Heart right ventricle (tissue), 16 donors: ENCODE measurements at places on chromosomes 4 and X. TPM values are rescaled to one million over a fixed set of nuclear protein-coding genes. Genes with fewer than 3 reads are reported as not detected.

The ZCCHC4 gene
- polyA plus RNA-seq, result 10.9 TPM

The MOSPD2 gene
- 2.7 TPM for polyA plus RNA-seq

The FAM47E gene
- polyA plus RNA-seq, result 0.68 TPM

The IL13RA2 gene
- polyA plus RNA-seq, result 0.37 TPM

The GPRASP1 gene
- 7.4 TPM for polyA plus RNA-seq

The NLGN3 gene
- polyA plus RNA-seq, result 0.51 TPM

The ANXA10 gene
- not detected for polyA plus RNA-seq

The UGT8 gene
- polyA plus RNA-seq, result not detected

The ZAR1 gene
- polyA plus RNA-seq, result not detected

The ASB12 gene
- 0.51 TPM for polyA plus RNA-seq

The RAB9B gene
- 5.6 TPM for polyA plus RNA-seq

The AR gene
- 3.0 TPM for polyA plus RNA-seq

The MBTPS2 gene
- 2.0 TPM for polyA plus RNA-seq

The TMPRSS11E gene
- polyA plus RNA-seq, result not detected

The MAGEA2B gene
- polyA plus RNA-seq, result not detected

The MGAT4D gene
- not detected for polyA plus RNA-seq

The CDS1 gene
- polyA plus RNA-seq, result 0.66 TPM

The FAM184B gene
- polyA plus RNA-seq, result 0.07 TPM

The COL25A1 gene
- 0.37 TPM for polyA plus RNA-seq

The CENPVL1 gene
- polyA plus RNA-seq, result not detected

The TCEAL2 gene
- polyA plus RNA-seq, result 0.80 TPM

The RAB39B gene
- 0.22 TPM for polyA plus RNA-seq

The HS6ST2 gene
- polyA plus RNA-seq, result not detected

The MID1 gene
- polyA plus RNA-seq, result 1.4 TPM

The ANXA3 gene
- polyA plus RNA-seq, result 27.7 TPM

The AP1S2 gene
- polyA plus RNA-seq, result 60.2 TPM

The GDPD2 gene
- polyA plus RNA-seq, result not detected

The EBP gene
- 128 TPM for polyA plus RNA-seq

The HCCS gene
- 47.4 TPM for polyA plus RNA-seq
